Neuronal stem cell (in vitro differentiated cells): ENCODE measurements at places on chromosomes 16 and 17.

DNA sequence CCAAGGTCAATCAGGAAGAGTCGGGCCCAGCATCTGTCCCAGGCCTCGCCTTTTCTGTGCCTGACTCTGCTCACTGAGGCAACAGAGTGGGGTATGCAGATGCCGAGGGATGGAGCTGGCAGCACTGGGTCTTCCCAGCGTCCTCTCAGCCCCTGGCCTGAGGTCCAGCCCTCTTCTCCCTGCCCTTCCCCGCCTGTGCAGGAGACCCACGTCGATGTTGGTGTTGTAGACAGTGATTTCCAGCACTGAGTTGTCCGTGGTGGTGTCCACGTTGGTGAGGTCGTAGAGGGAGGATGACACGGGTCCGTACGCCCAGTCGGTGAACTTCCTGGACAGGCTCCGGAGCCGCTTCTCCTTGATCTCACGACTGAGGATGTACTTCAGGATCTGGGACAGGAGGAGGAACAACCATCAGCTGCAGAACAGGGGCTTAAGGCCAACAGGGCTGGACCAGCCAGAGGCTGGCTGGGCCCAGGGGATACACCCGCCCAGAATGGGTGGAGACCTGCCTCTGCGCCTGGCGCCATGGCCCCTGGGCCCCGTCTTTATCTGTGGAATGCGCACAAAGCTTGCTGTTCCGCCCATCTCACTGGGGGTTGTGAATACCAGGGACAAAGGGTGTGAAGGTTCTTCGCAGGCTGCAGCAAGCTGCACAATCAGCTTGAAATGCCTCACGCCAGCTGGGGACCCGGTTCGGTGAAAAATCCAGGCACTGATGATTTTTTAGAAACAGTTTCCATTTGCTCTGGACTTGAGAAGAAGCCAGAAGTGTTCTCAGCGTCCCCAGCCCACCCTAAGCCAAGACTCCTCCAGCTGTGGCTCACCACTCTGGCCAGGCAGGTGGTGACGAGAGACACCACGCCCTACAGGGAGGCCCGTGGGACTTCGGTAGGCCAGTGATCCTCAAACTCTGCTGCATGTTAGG lies 27.5 kb downstream of the TRPV3 start:
- DNase-seq, result peak; percentile 70
- H3K4me1 ChIP-seq, result peaks cover 41% of the 10 kb centered on the region
- H3K27me3 ChIP-seq, result no peaks in the 10 kb centered on the region
- H3K27ac ChIP-seq, result peak overlapping the region; percentile 99

DNA sequence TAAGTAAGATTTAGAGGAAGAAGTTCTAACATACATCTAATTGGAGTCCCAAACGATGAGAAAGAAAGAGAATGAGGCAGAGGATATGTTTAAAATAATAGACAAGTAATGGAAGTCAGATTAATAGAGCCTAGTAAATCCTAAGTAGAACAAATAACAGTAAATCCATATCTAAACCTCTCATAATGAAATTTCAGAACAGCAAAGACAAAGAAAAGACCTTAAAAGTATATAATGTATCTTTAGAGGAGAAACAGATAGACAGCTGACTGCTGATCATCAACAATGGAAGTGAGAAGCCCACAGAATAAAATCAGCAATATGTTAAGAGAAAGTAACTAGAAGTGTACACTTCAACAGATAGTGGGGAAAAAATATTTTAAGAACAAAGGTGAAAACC lies 536.2 kb upstream of the ZFHX3 start:
- DNase-seq, result no peak
- H3K4me1 ChIP-seq, result no peaks in the 10 kb centered on the region
- no peak overlapping the region for H3K4me3 ChIP-seq
- no peaks in the 10 kb centered on the region for H3K36me3 ChIP-seq
- no peak overlapping the region for H3K27ac ChIP-seq

GRCh38 chr16:85126705-85127378 lies 14.6 kb upstream of the CIBAR2 start:
- H3K4me3 ChIP-seq, result no peak overlapping the region
- peak; percentile 48 for DNase-seq
- peak overlapping the region; percentile 29 for H3K27ac ChIP-seq
- no peaks in the 10 kb centered on the region for H3K36me3 ChIP-seq
- H3K4me1 ChIP-seq, result peaks cover 31% of the 10 kb centered on the region

DNA sequence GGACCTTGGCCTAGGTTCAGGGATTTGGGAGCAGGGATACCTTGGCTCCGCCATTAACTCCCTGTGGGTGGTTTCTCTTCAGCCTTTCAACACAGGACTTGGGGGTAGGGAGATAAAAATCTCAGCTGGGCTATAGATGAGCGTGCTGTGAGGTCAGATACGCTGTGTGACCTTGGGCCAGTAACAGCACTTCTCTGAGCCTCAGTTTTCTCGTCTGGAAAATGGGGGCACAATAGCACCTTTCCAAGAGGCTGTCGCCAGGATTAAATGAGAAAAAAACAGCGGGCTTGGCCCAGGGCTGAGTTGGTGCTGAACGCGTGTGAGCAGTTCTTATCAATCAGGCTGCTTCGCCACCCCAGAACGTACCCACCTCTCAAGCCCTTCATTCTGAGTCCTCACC lies 17.6 kb downstream of the CCDC92B start:
- DNase-seq, result no peak
- H3K27me3 ChIP-seq, result no peaks in the 10 kb centered on the region
- no peak overlapping the region for H3K4me3 ChIP-seq

- DNase-seq, result no peak
- peaks cover 61% of the 10 kb centered on the region for H3K4me1 ChIP-seq
- H3K27ac ChIP-seq, result peak overlapping the region; percentile 39
- H3K36me3 ChIP-seq, result peaks cover 51% of the 10 kb centered on the region
- no peaks in the 10 kb centered on the region for H3K27me3 ChIP-seq
- H3K4me3 ChIP-seq, result no peak overlapping the region
Measured at GRCh38 chr17:57285701-57286100, 29.4 kb downstream of the MSI2 start.

DNA sequence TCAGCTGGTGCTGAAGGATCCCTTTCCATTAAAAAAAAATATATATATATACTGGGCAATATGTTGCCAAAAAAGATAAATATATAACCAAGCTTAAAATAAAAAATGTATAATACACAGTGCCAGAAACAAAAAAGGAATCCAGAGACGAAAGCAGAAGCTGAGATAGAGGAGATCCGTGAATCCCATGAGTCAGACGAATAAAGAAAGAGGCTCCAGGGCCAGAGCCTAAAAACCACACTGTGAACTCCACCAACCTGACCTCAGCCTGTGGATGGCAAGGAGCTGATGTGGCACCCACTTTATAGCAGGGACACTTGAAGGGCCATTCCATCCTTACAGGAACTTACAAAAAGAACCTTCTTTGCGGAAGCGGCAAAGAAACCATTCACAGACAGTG lies 34.8 kb downstream of the PITPNM3 start:
- no peak for DNase-seq
- no peaks in the 10 kb centered on the region for H3K27me3 ChIP-seq
- no peaks in the 10 kb centered on the region for H3K36me3 ChIP-seq
- H3K4me1 ChIP-seq, result peaks cover 3% of the 10 kb centered on the region
- H3K4me3 ChIP-seq, result no peak overlapping the region

GRCh38 chr16:27799896-27800295 lies 250.0 kb downstream of the KATNIP start:
- H3K36me3 ChIP-seq, result no peaks in the 10 kb centered on the region
- H3K4me3 ChIP-seq, result no peak overlapping the region
- H3K4me1 ChIP-seq, result no peaks in the 10 kb centered on the region
- H3K27me3 ChIP-seq, result peaks cover 3% of the 10 kb centered on the region
- DNase-seq, result no peak

- DNase-seq, result no peak
- H3K27ac ChIP-seq, result no peak overlapping the region
- H3K4me3 ChIP-seq, result no peak overlapping the region
- H3K27me3 ChIP-seq, result no peaks in the 10 kb centered on the region
Measured at GRCh38 chr17:58960068-58960467, 146.6 kb downstream of the TRIM37 start.

DNA sequence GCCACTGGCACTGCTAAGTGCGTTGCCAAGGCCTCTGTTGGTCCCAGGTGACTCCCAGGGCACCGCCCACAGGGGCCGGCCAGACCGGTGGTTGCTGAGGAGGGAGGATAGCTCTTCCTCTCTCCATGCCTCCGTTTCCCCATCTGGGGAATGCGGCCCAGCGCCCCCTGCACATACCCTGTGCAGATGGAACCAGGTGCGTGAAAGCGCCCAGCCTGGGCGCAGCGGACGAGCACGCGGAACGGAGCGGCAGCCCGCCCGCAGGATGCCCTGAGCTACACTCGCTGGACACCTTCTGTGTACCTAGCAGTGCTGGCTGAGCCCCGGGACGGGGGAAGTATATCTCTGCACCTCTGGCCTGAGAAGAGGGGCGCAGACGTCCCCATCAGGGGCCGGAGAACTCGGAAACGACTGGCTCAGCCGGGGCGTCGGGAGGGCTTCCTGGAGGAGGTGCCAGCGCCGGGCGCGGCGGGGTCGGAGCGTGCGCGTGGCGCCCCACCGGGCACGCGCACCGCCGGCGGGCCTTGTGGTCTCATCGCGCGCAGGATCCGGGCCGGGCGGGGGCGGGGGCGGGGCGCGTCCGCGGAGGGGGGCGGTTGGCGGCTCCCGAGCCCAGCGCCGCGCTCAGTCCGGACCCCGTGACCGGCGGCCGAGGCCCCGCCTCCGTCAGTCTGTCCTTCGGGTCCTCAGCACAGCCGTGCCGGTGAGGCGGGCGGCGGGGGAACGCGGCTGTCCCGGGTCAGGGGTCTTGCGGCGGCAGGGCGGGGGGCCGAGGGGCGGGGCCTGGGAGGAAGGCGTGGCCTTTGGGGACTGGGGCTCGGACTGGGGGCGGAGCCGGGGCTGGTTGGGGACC lies at the start of the genes CCDC78 and HAGHL:
Gene CCDC78, minus strand, starts transcription at position 6 of the 853 bp plus-strand sequence. CDS start 76 bp downstream, outside the sequence.
Gene HAGHL, plus strand, starts transcription at position 669 of the 853 bp plus-strand sequence. CDS start 404 bp downstream, outside the sequence.
- peaks cover 7% of the 10 kb centered on the region for H3K36me3 ChIP-seq
- H3K27me3 ChIP-seq, result no peaks in the 10 kb centered on the region
- H3K4me3 ChIP-seq, result peak within 1 kb of the TSS; percentile 45
- DNase-seq, result no peak

DNA sequence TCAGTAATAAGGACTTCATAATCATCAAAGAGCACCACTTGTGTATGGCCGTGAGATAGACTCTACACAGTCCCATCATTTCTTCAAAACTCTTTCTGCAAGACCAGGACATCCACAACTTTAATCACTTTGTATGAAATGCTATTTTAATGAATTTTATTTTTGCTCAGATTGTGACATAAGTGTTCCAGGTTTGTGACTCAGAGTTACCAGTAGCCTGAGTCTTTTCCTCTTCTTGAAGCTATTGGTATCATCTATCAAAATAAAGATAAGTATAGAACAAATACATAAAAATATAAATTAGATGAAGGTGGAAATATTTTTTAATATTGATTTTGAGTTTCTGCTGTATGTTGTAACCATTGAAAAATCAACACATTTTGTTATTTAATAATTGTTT lies 16.6 kb upstream of the VWA3A start:
- no peaks in the 10 kb centered on the region for H3K27me3 ChIP-seq
- H3K36me3 ChIP-seq, result no peaks in the 10 kb centered on the region
- H3K4me3 ChIP-seq, result no peak overlapping the region
- peaks cover 1% of the 10 kb centered on the region for H3K4me1 ChIP-seq
- no peak overlapping the region for H3K27ac ChIP-seq
- no peak for DNase-seq

DNA sequence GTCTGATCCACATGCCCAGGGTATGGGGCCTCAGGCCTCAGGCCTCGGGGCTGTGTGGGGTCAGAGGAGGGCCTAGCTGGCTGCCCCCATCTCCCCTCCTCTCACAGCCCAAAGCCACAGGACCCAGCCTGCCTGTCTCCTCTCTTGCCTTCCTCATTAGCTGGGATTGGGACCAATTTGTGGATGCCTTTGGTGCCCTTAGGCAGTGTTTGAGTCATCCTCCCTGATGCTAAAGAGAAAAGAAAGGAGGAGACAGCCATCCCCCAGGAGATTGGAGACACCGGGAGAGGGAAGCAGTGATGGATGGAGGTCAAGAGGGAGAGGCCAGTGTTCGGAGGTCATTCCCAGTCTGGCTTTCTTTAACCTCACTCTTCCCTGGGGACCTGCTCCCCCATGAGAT lies 23.3 kb upstream of the NOG start:
- H3K27ac ChIP-seq, result no peak overlapping the region
- H3K4me3 ChIP-seq, result no peak overlapping the region
- no peaks in the 10 kb centered on the region for H3K4me1 ChIP-seq

- H3K4me1 ChIP-seq, result peaks cover 22% of the 10 kb centered on the region
- no peak overlapping the region for H3K4me3 ChIP-seq
- DNase-seq, result no peak
- H3K27ac ChIP-seq, result no peak overlapping the region
Measured at GRCh38 chr17:72942579-72942978, 149.9 kb downstream of the SLC39A11 start.

- H3K4me1 ChIP-seq, result no peaks in the 10 kb centered on the region
- H3K27ac ChIP-seq, result no peak overlapping the region
- no peak overlapping the region for H3K4me3 ChIP-seq
Measured at GRCh38 chr16:82700541-82701235, 73.9 kb downstream of the CDH13 start.

- H3K4me3 ChIP-seq, result no peak overlapping the region
- no peaks in the 10 kb centered on the region for H3K27me3 ChIP-seq
- DNase-seq, result no peak
- no peaks in the 10 kb centered on the region for H3K36me3 ChIP-seq
- H3K4me1 ChIP-seq, result no peaks in the 10 kb centered on the region
Measured at GRCh38 chr17:66398617-66399016, 96.2 kb downstream of the PRKCA start.

DNA sequence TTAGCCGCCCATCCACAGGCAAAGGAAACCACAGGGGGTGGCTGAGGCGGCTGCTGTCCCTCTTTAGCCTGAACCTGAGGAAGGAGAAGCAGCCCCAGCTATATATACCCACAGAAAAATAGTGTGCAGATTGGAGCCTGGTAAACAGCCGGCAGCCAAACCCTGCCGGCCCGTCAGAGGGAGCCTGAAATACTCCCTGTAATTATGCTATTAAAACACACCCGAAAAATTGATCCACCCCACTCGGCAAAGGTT lies 6.8 kb downstream of the PIEZO1 start:
- H3K4me3 ChIP-seq, result no peak overlapping the region
- DNase-seq, result no peak
- H3K27ac ChIP-seq, result no peak overlapping the region
- no peaks in the 10 kb centered on the region for H3K36me3 ChIP-seq
- peaks cover 25% of the 10 kb centered on the region for H3K27me3 ChIP-seq

- DNase-seq, result no peak
- H3K27ac ChIP-seq, result no peak within 1 kb of the TSS
- no peaks in the 10 kb centered on the region for H3K36me3 ChIP-seq
- H3K4me3 ChIP-seq, result peak within 1 kb of the TSS; percentile 80
- peaks cover 15% of the 10 kb centered on the region for H3K27me3 ChIP-seq
Measured at GRCh38 chr16:66427036-66427860, at the start of gene BEAN1. BEAN1 (plus strand) TSS chr16:66427295; CDS start chr16:66437677, 10,382 bp downstream.

- no peak for DNase-seq
- peak overlapping the region; percentile 47 for H3K4me3 ChIP-seq
- H3K4me1 ChIP-seq, result no peaks in the 10 kb centered on the region
- H3K36me3 ChIP-seq, result peaks cover 66% of the 10 kb centered on the region
- H3K27ac ChIP-seq, result no peak overlapping the region
- no peaks in the 10 kb centered on the region for H3K27me3 ChIP-seq
Measured at GRCh38 chr17:80050706-80051105, 14.3 kb downstream of the CCDC40 start.
